ENCODE measurements at places on chromosomes 3 and 15.

GRCh38 chr3:197297002-197297401 is 1.4 kb downstream of the DLG1 start:
- DNase-seq: peak; percentile 49
- peak overlapping the region; percentile 97 for H3K4me3 ChIP-seq
- H3K27ac ChIP-seq: peak overlapping the region; percentile 28
- peaks cover 6% of the 10 kb centered on the region for H3K4me1 ChIP-seq
- H3K27me3 ChIP-seq: peaks cover 27% of the 10 kb centered on the region

GRCh38 chr15:55277116-55277564 is 12.5 kb downstream of the RAB27A start:
- DNase-seq: no peak
- no peak overlapping the region for H3K27ac ChIP-seq
- peaks cover 2% of the 10 kb centered on the region for H3K36me3 ChIP-seq
- no peaks in the 10 kb centered on the region for H3K27me3 ChIP-seq

DNA sequence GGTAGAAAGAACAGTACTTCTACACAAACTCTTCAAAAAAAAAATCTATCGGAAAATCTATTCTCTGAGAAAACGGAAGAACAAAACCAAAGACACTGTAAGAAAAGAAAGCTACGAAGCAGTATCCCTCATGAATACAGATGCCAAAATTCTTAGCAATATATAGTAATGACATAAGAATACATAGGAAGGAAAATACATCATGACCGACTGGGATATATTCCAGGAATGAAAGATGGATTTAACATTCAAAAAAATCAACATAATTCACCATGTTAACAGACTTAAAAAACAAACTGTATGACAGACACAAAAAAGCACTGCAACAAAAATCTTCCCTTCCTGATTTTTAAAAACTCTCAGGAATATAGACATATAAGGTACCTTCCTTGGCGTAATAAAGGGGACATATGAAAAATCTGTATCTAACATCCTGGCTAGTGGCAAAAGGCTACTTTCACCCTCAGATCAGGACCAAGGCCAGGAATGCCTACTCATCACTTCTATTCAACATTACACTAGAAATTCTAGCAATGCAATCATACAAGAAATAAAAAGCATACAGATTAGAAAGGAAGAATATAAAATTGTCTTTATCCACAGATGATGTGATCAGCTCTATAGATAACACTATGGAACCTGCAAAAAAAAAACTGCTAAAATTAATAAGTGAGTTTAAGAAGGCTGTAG is 77.6 kb upstream of the XXYLT1 start:
- H3K27me3 ChIP-seq: no peaks in the 10 kb centered on the region
- DNase-seq: no peak
- no peaks in the 10 kb centered on the region for H3K4me1 ChIP-seq
- H3K27ac ChIP-seq: no peak overlapping the region
- H3K4me3 ChIP-seq: no peak overlapping the region

DNA sequence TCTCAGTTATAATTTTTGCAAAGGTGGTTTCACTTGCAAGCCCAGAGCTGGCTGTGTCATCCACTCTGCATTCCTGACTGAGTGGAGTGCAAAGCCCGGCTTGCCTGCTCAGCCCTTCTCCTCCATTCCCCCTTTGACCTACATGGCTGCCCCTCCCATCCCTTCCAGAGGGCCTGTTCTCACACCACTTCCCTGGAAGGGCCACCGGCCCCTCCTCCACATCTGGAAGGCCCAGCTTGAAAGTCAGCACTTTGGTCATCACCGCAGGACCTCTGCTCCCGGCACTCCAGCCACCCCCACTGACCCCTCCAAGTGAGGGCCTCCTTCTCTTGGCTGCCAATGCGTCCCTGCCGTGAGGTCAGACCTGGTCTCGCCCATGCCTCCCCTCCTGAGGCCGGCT is 74.1 kb upstream of the RNF7 start:
- H3K4me3 ChIP-seq: no peak overlapping the region
- no peak overlapping the region for H3K27ac ChIP-seq
- peaks cover 21% of the 10 kb centered on the region for H3K27me3 ChIP-seq

- H3K36me3 ChIP-seq: no peaks in the 10 kb centered on the region
- no peaks in the 10 kb centered on the region for H3K27me3 ChIP-seq
- peak; percentile 35 for DNase-seq
Observed at GRCh38 chr15:101206176-101206591, 45.7 kb downstream of the CHSY1 start.

GRCh38 chr3:23487015-23487414 is 283.9 kb downstream of the UBE2E2 start:
- H3K36me3 ChIP-seq: peaks cover 3% of the 10 kb centered on the region
- no peak overlapping the region for H3K4me3 ChIP-seq
- DNase-seq: no peak
- H3K4me1 ChIP-seq: no peaks in the 10 kb centered on the region

- H3K27ac ChIP-seq: no peak overlapping the region
- no peak for DNase-seq
Observed at GRCh38 chr3:125325746-125326145, 49.4 kb downstream of the ZNF148 start.

- no peak for DNase-seq
- H3K36me3 ChIP-seq: no peaks in the 10 kb centered on the region
Observed at GRCh38 chr3:8784676-8785435, 15.4 kb upstream of the OXTR start.

DNA sequence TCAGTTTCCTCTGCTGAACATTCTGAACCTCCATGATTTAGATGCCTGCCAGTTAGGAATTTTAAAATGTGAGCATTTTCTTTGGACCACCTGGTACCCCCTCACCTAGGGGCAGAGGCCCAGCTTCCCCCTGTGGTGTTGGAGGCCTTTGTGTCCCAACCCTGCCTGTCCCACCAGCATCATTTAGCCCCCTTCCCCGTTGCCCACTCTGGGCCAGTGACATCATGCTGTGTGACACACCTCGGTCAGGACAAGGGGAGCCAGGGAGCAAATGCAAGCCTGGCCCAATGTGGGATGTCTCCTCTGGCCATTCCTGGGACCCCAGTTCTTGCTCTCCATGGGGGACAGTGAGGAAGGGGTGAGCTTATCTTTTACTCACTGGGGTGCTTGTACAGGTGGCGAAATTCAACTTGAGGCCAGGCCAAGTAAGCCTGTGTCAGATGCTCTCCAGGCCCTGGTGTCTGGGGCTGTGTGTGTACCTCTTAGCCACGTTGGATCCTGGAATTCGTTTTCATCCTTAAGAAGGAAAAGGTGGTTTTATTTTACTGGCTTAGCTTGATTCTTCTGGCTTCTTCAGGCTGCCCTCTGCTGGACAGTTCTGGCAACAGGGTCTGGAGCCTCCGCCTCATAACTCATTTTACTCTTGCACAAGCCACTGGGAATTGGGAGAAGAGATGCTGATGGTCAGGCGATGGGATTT is 49.7 kb upstream of the MYZAP start:
- H3K36me3 ChIP-seq: no peaks in the 10 kb centered on the region
- H3K4me3 ChIP-seq: no peak overlapping the region
- H3K27me3 ChIP-seq: no peaks in the 10 kb centered on the region
- H3K27ac ChIP-seq: no peak overlapping the region
- no peak for DNase-seq
- no peaks in the 10 kb centered on the region for H3K4me1 ChIP-seq

GRCh38 chr3:103918336-103918735 is 1448.4 kb upstream of the ALCAM start:
- H3K4me1 ChIP-seq: no peaks in the 10 kb centered on the region
- no peaks in the 10 kb centered on the region for H3K27me3 ChIP-seq
- H3K27ac ChIP-seq: no peak overlapping the region
- H3K36me3 ChIP-seq: no peaks in the 10 kb centered on the region
- DNase-seq: no peak

GRCh38 chr3:155283092-155284056 is 10.1 kb downstream of the STRIT1 start:
- no peak overlapping the region for H3K27ac ChIP-seq
- peaks cover 8% of the 10 kb centered on the region for H3K4me1 ChIP-seq
- no peak for DNase-seq
- H3K4me3 ChIP-seq: no peak overlapping the region

GRCh38 chr3:34111361-34111760 is 312.9 kb downstream of the PDCD6IP start:
- no peaks in the 10 kb centered on the region for H3K36me3 ChIP-seq
- no peak overlapping the region for H3K27ac ChIP-seq
- no peak overlapping the region for H3K4me3 ChIP-seq
- H3K27me3 ChIP-seq: no peaks in the 10 kb centered on the region
- H3K4me1 ChIP-seq: peaks cover 35% of the 10 kb centered on the region

DNA sequence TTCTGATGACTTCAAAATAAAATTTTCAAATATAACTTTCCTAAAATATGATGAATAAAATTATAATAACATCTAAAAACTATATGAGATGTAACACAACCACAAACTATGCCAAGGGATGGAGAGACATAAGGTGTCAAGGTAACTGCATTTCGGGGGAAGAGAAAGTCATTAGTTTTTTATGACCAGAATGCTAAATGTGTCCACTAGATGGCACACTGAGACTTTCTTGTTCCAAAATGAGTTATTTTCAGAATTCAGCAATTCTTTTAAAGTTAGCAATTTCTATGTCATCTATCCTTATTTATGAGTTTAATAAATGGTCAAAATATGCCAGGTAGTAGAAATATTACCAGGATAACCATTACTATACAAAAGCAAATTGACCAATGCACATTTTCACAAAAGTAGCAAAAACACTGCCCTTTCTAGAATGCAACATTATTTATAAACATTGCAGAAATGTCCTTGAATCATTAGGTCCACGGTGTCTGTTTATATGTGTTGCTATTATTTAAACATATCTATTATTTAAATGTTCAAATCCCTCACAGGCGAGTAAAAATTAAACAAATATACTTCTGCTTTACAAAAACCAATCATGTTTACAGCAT is 374.2 kb downstream of the PLCL2 start:
- H3K4me1 ChIP-seq: no peaks in the 10 kb centered on the region
- H3K27me3 ChIP-seq: no peaks in the 10 kb centered on the region
- H3K4me3 ChIP-seq: no peak overlapping the region
- H3K36me3 ChIP-seq: no peaks in the 10 kb centered on the region

GRCh38 chr15:31260646-31261265 is 65.9 kb upstream of the KLF13 start:
- DNase-seq: no peak
- H3K4me1 ChIP-seq: peaks cover 90% of the 10 kb centered on the region
- no peaks in the 10 kb centered on the region for H3K36me3 ChIP-seq
- H3K27me3 ChIP-seq: no peaks in the 10 kb centered on the region
- H3K27ac ChIP-seq: peak overlapping the region; percentile 100

DNA sequence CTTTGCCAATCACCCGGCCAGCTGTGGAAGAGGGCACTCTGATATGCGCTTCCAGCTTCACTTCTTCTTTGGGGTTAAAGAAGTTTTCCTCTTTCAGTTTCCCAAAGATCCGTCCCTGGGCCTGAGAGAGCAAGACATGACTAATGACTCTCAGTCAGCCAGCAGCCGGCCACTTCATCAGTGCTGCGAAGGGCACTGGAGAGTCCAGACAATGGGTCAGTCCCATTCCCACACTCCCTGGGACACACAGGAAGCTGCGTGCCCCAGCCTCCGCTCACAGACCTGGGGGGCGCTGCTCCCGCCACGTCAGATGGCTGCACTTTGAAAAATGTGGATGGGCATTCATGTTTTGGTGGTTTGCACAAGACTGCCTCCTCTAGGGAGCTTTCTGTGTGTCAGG is 63.3 kb downstream of the SENP2 start:
- H3K27me3 ChIP-seq: no peaks in the 10 kb centered on the region
- peaks cover 24% of the 10 kb centered on the region for H3K36me3 ChIP-seq
- DNase-seq: no peak
- no peak overlapping the region for H3K27ac ChIP-seq
- no peaks in the 10 kb centered on the region for H3K4me1 ChIP-seq

DNA sequence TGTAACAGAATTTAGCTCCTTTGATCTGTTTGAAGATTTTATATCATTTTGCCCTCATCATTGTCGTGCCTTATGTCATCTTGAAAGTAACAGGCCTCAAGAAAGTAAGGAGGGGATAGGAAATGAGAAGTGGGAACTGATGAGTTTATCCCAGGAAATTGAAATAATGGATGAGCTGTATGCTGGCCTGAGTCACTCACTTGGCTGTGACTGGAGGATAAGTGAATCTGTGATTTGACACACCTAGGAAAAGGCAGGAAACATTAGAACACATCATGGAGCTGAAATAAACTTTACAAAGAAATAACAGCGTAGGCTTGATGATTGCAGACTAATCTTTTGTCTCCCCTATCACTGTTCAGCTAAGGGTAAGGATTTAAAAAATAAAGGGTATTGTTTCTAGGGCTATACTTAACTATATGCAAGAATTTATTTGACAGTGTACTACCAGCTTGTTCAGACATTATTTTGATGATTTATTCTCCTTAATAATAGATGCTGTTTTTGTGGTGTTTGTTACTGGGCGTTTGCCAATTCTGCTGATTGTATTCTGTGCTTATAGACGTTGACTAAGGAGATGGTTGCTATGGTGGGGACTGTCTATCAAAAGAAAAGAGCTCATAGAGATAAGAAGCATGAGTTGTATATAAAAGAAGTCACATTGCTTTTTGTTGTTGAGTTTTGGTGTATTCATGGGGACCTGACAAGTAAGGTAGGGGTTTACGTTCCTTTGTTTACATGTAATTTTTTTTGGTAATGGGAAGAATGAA is 105.6 kb upstream of the ROPN1 start:
- H3K36me3 ChIP-seq: no peaks in the 10 kb centered on the region
- no peak overlapping the region for H3K27ac ChIP-seq
- H3K4me3 ChIP-seq: no peak overlapping the region
- DNase-seq: no peak
- H3K4me1 ChIP-seq: no peaks in the 10 kb centered on the region

GRCh38 chr3:37981348-37981664 is 9.3 kb upstream of the VILL start:
- no peak for DNase-seq
- H3K4me1 ChIP-seq: no peaks in the 10 kb centered on the region
- no peaks in the 10 kb centered on the region for H3K36me3 ChIP-seq
- H3K4me3 ChIP-seq: no peak overlapping the region
- H3K27ac ChIP-seq: no peak overlapping the region

DNA sequence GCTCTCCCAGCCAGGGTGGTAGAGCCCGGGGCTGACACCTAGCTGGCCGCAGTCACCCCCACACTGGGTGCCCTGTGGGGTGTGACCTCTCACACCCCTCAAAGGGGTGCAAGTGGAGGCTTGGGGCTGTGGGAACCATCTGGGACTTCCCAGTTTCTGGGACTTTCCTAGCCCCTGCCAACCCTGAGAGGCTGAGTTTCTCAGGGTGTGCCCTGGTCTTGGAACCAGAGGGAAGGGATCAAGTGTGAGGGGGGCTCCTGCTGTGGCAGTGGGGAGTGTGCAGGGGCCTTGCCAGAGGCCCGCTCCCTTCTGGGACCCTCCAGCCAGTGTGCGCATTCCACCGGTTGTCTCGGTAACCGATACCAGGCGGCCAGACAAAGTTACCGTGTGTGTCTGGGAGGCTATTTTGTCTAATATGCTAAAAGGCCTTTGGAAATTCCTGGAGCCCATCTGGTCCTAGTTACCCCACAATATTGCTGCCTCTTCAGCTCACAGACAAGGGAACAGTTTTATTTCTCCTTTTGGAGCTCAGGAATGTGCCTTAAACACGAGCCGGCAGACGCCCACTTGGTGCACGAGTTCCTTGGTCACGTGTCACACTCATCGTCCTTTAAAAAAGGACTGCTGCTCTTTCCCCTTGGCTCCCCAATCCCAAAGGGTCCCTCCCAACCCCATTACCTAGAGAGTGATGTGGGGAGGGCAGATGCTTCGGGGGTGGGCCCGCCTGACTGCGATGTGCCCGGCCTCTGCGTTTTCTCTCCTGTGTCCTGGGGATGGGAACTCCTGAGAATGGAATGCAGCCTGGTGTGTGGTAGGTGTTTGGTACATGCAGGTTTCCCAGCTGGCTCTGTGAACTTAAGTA is 33.2 kb downstream of the HDAC11 start:
- DNase-seq: no peak
- H3K36me3 ChIP-seq: no peaks in the 10 kb centered on the region
- H3K27ac ChIP-seq: no peak overlapping the region
- H3K4me1 ChIP-seq: no peaks in the 10 kb centered on the region

- no peaks in the 10 kb centered on the region for H3K36me3 ChIP-seq
- no peaks in the 10 kb centered on the region for H3K4me1 ChIP-seq
- no peak for DNase-seq
Observed at GRCh38 chr3:157043771-157044170, 116.2 kb downstream of the CCNL1 start.

Measured in thymus (tissue), 14 donors.